ENCODE measurements at places on chromosomes 16 and 17.

- no peak for DNase-seq
Measured at GRCh38 chr16:74567901-74568300, 39.0 kb downstream of the GLG1 start.

DNA sequence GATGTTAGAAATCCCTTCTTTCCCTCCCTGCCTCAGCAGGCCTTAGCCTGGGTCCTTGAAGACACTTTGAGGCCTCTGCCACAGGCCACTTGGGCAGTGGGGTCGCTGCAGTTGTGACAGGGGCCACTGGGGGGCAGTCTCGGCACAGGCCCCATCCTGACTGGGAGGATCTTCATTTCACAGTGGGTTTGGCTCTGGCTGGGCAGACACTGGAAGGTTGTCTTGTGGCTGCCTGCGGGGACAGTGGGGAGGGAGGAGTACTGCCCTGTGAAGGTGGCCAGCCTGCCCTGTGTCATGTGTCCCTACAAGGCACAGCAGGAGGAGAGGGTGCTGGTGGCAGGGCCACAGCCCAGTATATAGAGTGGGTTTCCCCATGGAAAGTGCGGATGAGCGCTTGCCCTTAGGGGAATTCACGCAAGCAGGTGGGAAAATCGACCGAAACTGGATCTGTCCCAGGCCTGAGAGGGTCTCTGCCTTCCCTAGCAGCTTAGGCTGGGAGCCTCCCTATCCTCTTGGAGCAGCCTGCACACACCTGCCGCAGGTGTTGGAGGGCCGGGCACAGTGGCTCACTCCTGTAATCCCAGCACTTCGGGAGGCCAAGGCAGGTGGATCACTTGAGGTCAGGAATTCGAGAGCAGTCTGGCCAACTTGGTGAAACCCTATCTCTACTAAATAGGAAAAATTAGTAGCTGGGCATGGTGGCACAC is 28.8 kb downstream of the GINS2 start:
- peak; percentile 90 for DNase-seq

DNA sequence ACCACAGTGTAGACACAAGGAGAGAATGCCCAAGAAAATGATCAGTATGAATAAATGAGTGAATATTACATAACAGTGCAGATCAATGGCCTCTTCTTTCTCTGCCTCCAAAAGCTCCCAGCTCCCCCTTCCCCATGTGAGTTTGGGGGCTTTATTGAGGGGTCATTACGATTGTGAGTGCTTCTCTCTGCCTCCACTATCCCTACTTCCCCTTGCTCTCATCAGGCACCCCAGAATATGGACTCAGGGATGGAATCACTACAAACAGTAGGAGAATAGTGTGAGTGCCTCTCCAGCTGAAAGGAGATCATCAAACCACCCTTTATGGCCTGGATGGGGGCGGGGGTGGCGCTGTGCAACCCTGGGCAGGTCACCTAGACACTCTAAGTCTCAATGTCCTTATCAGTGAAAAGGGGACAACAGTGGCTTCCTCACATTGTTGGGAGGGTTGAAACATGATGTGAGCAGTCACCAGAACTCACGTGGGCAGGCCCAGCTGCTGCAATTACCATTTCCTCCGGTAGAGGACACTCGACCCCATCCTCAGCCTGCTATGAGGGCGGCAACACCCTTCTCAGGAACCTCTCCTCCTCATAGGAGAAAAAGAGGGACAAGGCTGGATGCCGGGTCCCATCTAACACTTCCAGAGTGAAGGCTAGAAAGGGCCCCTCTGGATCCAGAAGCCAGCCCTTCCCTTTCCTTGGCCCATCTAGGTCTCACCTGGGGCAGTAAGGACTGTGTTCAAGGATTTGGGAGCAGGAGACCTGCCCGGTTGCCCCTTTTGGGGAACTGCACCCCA is 2.1 kb upstream of the EPOP start:
- DNase-seq, result peak; percentile 94

DNA sequence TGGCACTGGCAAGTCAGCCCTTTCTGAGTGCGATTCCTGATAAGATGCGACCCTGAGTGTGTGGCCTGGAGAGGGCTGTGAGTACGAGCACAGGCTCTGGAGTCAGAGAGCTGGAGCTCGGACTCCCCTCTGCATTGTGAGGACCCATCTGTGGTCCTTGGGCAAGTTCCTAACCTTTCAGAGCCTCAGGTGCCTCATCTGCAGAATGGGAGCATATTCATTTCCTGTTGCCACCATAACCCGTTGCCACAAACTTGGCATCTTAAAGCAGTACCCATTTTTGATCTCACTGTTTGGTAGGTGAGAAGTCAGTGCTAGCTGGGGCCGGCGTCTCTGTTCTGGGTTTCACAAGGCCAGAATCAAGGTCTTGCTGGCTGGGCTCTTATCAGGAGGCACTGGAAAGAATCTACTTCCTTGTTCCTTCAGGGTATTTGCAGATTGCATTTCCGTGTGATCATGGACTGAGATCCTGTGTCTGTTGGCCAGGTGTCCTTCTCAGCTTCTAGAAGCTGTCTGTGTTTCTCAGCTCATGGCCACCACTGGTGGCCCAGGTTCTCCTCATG is 20.2 kb downstream of the KNOP1 start:
- no peak for DNase-seq

DNA sequence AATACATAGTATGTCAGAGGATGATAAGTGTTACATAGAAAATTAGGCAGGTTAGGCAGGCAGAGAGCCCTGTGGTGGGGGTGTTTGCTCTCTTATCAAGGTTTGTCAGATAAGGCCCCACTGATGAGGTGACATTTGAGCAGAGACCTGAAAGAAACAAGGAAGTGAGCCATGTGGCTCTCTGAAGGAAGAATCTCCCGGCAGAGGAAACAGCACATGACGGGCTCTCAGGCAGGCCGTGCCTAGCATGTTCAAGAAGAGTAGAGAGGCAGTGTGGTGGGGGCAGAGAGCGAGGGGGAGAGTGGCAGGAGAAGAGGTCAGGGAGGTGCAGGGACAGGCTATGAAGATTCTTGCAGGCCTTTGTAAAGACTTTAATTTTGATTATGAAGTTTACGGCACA is 82.0 kb upstream of the ASIC2 start:
- DNase-seq, result no peak

DNA sequence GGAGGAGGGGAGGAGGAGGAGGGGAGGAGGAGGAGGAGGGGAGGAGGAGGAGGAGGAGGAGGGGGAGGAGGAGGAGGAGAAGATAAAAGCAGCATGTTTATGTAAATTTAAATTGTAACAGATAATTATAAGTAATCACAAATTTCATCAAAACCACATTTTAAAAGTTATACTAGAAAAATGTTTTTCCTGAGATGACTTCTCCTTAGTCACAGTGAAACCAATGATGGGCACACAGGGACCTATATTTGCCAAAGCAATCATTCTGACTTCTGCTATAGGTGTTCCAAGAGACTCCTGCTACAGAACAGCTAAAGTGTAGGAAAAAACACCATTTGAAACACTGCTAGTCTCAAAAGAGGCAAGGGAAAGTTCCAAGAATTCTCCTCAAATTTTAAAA is 66.4 kb downstream of the CEP95 start:
- no peak for DNase-seq

GRCh38 chr17:1488826-1489270 is 3.6 kb downstream of the MYO1C start:
- no peak for DNase-seq

DNA sequence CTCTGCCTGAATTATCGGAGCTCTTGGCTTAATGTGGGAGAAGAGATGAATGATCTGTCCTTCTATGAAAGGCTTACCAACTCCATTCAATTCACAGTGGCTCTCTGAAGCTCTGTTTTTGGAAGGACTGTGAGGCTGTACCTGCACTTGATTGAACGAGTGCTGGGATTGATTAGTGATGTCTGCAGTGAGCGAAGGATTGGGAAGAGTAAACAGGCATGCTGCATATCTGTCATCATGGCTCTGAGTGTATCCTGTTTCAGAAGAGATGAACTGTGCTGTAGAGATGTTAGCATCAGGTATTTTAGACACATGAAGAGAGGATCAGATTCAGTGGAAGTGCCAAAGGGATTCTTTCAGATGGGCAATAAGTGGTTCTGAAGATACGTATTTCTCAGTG is 564.0 kb downstream of the MAF start:
- DNase-seq, result no peak

GRCh38 chr17:79064026-79064425 is 10.6 kb upstream of the ENGASE start:
- no peak for DNase-seq

GRCh38 chr17:61064087-61064951 is 335.3 kb upstream of the TBX2 start:
- no peak for DNase-seq

- no peak for DNase-seq
Measured at GRCh38 chr16:12758670-12759558, 44.8 kb downstream of the CPPED1 start.

GRCh38 chr16:9597967-9598730 is 506.7 kb downstream of the HAPSTR1 start:
- no peak for DNase-seq

GRCh38 chr16:54631782-54632181 is 298.9 kb upstream of the IRX5 start:
- no peak for DNase-seq

- DNase-seq, result no peak
Measured at GRCh38 chr17:77485089-77485833, 344.5 kb downstream of the SEC14L1 start.

DNA sequence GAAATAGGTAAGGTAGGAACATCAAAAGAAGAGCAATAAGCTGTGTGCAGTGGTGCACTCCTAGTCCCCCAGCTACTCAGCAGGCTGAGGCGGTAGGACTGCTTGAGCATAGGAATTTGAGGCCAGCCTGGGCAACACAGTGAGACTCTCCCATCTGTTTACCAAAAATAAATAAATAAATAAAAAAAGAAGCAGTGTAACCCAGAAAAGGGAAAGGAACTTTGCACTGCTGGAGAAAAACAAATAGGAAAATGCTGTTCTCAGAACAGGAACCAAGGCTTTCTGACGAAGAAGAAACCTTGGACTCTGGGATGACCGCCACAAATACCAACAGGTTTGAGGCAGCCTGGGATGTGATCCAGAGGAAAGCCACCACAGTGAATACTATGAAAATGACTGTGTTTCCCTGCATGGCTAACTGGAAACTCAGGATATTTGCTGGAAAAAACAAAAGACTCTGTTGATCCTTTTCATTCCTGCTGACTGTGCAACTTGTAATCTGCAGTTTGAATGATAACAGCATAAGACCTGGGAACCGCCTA is 41.2 kb downstream of the TTC19 start:
- peak; percentile 77 for DNase-seq

GRCh38 chr16:84048871-84049270 is 6.3 kb upstream of the SLC38A8 start:
- no peak for DNase-seq

DNA sequence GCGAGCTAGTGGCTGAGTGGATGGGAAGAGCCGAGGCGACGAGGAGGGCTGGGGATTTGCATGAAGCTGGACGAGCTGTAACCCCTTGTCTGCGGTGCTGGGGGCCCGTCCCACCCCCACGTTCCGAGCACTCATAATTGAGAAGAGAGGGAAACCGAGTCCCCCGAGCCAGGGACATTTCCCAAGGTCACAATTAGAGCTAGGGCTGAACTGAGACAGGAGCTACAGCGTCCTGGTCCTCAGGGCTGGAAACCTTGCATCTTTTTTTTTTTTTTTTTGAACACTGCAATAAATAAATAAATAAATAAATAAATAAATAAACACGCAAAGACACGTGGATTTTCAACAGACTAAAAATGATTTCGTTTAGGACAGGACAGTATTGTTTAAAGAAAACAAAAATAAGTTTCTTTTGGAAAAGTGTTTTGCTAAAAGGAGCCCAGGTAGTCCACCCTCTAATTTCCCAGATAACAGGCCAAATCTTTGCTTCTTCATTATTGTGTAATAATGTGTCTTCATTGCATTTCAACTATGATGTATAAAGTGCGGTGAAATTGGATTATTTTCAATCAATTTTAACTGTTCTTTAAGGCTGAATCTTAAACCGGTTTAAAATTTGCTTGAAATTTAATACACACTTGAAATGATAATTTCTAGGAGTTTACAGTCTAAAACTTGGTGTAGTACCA is 992 bp downstream of the GDPD1 start:
- DNase-seq, result no peak

GRCh38 chr16:52572656-52573055 is 25.7 kb upstream of the TOX3 start:
- DNase-seq, result no peak

- DNase-seq, result peak; percentile 15
Measured at GRCh38 chr16:29306943-29307597, 99.4 kb downstream of the NPIPB11 start.

GRCh38 chr17:79556271-79556670 is 54.6 kb downstream of the RBFOX3 start:
- DNase-seq, result no peak

DNA sequence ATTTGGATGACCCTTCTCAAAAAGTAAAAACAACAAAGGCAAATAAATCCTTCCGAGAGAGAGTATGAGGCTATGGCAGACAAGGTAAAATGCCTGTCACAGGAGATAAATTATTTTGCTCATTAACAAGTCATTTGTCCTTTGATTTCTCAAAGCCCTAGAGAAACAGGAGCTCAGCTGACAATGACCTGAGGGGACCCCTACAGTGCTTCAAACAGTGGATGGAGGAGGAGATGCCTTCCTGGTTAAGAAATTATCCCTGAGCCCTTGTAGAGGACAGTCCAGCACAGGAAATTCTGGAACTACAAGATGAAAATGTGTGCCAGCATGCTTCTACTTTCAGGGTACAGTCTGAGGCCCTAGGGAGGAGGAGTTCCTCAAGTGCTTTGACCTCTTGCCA is 24.0 kb upstream of the RHBDL3 start:
- DNase-seq, result no peak

DNA sequence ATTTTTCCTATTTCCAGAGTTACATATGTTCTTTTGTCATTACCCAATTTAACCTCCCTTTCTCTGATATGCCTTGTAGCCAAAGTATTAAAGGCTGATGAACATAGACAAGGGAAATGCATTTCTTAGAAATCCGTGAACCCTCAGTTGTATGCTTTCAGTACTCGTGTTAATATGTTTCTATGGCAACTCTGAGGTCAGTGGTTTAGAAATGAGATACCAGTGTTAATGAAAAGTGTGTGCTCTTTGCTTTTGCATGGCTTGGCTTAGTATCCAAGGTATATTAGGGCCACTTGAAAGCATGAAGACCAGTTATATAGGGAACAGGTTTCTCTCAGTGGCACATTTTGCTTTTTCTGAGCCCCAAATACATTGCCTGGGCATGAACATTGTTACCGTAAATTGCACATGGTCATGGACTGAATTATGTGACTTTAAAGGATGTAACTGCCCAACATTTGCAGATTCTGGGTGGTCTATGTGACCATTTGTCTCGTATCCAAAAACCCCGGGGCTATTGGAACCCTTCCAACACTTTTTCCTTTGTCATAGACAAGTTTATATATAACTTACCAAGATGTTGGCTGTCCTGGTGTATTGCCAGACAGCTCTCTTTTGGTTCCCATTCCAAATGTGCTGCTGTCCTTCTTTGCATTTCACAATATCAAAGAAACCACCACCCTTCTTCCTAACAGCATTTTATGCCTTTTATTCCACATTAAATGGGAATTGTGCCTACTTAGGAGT is 17.5 kb downstream of the ABHD15 start:
- DNase-seq, result no peak
